Stimulated activated CD8-positive, alpha-beta memory T cell treated with anti-CD3 and anti-CD28 coated beads, Interleukin-7, amount 100 ng/mL, for 1 hour (primary cell): ENCODE measurements at places on chromosomes 1 and 21.

- no peak for DNase-seq
These were observed 226.4 kb downstream of the TGFB2 start for GRCh38 chr1:218571491-218571890.

GRCh38 chr1:5734414-5734813, 257.8 kb downstream of the NPHP4 start:
- no peak for DNase-seq

DNA sequence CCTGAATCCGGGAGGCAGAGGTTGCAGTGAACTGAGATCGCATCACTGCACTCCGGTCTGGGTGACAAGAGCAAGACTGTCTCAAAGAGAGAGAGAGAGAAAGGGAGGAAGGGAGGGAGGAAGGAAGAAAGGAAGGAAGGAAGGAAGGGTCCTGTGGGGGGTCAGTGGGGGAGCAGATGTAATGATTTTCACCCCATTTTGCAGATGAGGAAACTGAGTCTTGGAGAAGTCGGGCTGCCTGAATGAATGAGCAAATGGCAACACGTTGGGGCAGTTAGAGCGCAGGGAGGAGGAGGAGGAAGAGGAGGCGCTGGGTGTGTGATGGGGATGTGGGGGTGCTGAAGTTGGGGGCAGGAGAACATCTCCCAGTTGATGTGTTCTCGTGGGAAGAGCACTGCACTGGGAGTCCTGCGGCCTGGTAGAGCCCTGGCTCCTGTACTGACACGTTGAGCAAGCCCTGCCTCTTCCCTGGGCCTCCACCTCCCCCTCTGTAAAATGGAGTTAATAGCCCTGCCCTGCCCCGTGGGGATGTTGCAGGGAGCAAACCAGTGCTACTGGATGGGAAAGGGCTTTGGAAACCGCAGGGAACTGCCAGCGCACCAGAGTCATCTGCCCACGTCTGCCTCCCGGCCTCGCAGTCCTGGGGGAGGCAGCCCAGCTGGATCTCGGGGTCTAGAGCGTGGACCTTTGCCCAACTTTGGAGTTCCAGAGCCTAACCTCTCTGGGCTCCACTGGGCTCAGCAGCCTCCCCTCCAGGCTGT, 103.2 kb upstream of the CASZ1 start:
- no peak for DNase-seq

DNA sequence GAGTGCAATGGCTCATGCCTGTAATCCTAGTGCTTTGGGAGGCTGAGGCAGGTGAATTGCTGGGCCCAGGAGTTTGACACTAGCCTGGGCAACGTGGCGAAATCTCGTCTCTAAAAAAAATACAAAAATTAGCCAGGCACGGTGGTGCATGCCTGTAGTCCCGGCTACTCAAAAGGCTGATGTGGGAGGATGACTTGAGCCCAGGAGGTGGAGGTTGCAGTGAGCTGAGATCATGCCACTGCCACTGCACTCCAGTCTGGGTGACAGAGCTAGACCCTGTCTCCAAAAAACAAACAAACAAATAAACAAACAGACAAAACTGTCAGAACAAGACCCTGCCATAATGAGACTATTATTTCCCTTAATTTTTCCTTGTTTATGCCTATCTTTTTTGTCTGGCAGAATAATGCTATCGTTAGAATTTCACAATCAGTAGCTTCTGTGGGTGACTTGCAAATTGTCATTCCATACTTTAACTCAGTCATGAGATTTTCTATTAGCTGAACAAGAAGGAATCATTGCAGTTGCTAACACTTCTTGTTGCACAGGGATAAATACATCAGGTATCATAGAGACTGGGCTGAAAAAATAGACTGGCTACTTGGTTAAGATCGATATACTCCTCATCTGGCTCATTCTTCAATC, 7.5 kb upstream of the THEM4 start:
- DNase-seq: no peak
